ENCODE measurements at places on chromosomes 5 and 9. TPM values are rescaled to one million over a fixed set of nuclear protein-coding genes. Genes with fewer than 3 reads are reported as not detected.

GRCh38 chr5:3139499-3139931 is 388.0 kb upstream of the IRX2 start:
- H3K27me3 ChIP-seq: no peaks in the 10 kb centered on the region
- H3K27ac ChIP-seq: no peak overlapping the region
- DNase-seq: no peak
- no peaks in the 10 kb centered on the region for H3K36me3 ChIP-seq

- peaks cover 26% of the 10 kb centered on the region for H3K36me3 ChIP-seq
- H3K4me1 ChIP-seq: peaks cover 58% of the 10 kb centered on the region
- H3K27ac ChIP-seq: peak overlapping the region; percentile 72
- H3K4me3 ChIP-seq: no peak overlapping the region
- no peaks in the 10 kb centered on the region for H3K27me3 ChIP-seq
These were observed 283.6 kb downstream of the NR3C1 start for GRCh38 chr5:143119881-143120341.

Gene IL13
- 830 TPM for total RNA-seq

- H3K27me3 ChIP-seq: peaks cover 23% of the 10 kb centered on the region
- H3K36me3 ChIP-seq: no peaks in the 10 kb centered on the region
- no peaks in the 10 kb centered on the region for H3K4me1 ChIP-seq
- H3K4me3 ChIP-seq: no peak within 1 kb of the TSS
These were observed at the start of gene OR2V1 for GRCh38 chr5:181130832-181131496. TSS of gene OR2V1 (minus strand) at chr5:181131169. CDS start at chr5:181125304, 5,865 bp downstream.

GRCh38 chr5:83306572-83307241 is 164.8 kb upstream of the VCAN start:
- peaks cover 6% of the 10 kb centered on the region for H3K4me1 ChIP-seq
- no peak overlapping the region for H3K4me3 ChIP-seq
- peak; percentile 9 for DNase-seq
- H3K27me3 ChIP-seq: no peaks in the 10 kb centered on the region

- H3K27ac ChIP-seq: no peak overlapping the region
- no peak for DNase-seq
- no peaks in the 10 kb centered on the region for H3K36me3 ChIP-seq
These were observed 46.5 kb upstream of the SYNPO start for GRCh38 chr5:150593996-150594395.

Gene SAXO1
- not detected for total RNA-seq

DNA sequence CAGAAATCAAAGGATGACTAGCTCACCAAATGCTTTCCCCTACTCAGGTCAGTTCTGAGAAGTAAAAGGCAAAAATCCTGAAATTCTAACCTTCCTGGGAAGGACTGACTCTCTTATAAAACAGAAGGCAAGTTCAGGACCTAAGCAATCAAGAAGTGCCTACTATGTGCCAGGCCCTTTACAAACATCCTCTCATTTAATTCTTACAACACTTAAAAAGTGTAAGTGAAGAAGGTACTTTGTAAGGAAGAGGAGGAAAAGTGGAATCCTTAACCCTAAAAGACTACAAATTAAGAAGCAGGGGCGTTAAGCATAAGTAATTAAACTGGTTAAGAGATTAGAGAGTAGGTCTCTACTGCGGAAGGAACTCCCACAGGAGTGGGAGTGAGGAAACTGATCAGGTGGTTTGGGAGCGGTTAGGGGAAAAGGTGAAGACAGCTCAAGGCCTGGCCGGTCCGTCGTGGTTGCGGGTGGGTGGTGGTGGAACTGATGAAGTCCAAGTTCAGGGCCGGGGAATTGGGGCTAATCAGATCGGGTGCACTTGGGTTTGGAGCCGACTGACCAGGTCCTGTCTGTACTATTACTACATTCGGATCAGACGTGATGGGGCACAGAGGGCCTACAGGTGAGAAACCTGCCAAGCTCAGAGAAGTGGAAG is 839 bp downstream of the MED27 start:
- no peak for DNase-seq
- H3K27me3 ChIP-seq: no peaks in the 10 kb centered on the region
- H3K4me3 ChIP-seq: peak overlapping the region; percentile 97
- H3K36me3 ChIP-seq: peaks cover 27% of the 10 kb centered on the region

DNA sequence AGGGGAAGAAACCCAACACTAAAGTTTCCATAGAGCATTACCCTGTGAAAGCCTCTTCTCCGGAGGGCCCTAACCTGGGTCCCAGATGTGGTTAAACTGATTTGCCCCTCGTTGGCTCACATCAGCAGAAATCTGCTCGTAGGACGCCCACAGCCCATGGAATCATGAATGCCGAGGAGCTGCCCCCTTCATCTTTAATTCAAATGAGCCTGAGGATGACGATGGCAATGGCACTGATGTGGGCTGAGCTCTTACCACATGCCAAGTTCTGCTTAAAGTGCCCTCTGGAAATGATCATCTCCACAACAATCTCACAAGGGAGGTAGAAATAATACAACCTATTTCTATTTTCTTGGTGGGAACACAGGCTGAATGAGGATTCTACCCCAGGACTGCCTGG is 183.3 kb downstream of the FSTL4 start:
- no peaks in the 10 kb centered on the region for H3K4me1 ChIP-seq
- H3K36me3 ChIP-seq: no peaks in the 10 kb centered on the region
- no peak overlapping the region for H3K4me3 ChIP-seq
- H3K27me3 ChIP-seq: peaks cover 29% of the 10 kb centered on the region
- H3K27ac ChIP-seq: no peak overlapping the region
- no peak for DNase-seq

Gene ZNF454
- not detected for total RNA-seq

- H3K4me1 ChIP-seq: peaks cover 18% of the 10 kb centered on the region
- no peak for DNase-seq
- H3K4me3 ChIP-seq: no peak overlapping the region
- H3K27me3 ChIP-seq: no peaks in the 10 kb centered on the region
- no peak overlapping the region for H3K27ac ChIP-seq
These were observed 120.9 kb downstream of the SSBP2 start for GRCh38 chr5:81629986-81630385.

Gene NRG2
- total RNA-seq: not detected

Gene MEIKIN
- total RNA-seq: not detected

DNA sequence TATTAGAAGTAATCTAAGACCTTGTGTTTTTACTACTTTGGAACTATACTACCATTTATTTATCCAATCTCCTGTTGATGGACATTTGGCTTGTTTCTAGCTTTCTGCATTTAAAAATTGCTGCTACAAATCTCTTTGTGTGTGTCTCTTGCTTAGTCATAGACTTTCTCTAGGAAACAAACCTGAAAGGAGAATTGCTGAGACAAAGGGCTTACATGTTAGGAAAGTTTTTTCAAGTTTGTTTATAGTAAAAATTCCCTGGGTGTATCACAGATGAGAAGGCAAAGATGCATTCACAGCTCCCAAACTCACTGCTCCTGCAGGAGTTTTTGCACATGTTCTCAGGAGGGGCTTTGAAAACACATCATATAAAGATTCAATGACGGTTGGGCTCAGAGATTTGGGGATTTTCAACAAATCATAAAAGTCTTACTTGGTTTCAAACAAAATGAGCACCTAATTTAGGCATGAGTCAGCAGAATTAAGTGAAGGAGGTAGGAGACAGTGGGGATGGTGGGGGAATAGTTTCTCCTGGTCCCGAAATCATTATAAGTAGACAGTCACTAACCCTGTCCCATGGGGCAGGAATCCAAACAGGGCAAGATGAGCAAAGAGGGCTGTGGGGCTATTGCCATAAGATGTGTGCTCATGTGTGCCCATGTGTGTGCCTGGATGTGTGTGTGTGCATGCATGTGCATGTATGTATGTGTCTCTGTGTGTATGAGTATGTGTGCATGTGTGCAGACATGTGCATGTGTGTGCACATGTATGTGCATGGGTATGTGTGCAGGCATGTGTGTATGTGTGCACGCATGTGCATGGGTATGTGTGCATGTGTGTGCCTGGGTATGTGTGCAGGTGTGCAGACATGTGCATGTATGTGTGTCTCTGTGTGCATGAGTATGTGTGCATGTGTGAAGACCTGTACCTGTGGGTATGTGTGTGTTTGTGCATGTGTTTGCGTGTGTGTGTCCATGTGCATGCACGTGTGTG is 43.4 kb upstream of the S1PR3 start:
- H3K4me3 ChIP-seq: no peak overlapping the region
- peaks cover 28% of the 10 kb centered on the region for H3K4me1 ChIP-seq
- no peak overlapping the region for H3K27ac ChIP-seq
- peaks cover 15% of the 10 kb centered on the region for H3K27me3 ChIP-seq
- H3K36me3 ChIP-seq: no peaks in the 10 kb centered on the region

DNA sequence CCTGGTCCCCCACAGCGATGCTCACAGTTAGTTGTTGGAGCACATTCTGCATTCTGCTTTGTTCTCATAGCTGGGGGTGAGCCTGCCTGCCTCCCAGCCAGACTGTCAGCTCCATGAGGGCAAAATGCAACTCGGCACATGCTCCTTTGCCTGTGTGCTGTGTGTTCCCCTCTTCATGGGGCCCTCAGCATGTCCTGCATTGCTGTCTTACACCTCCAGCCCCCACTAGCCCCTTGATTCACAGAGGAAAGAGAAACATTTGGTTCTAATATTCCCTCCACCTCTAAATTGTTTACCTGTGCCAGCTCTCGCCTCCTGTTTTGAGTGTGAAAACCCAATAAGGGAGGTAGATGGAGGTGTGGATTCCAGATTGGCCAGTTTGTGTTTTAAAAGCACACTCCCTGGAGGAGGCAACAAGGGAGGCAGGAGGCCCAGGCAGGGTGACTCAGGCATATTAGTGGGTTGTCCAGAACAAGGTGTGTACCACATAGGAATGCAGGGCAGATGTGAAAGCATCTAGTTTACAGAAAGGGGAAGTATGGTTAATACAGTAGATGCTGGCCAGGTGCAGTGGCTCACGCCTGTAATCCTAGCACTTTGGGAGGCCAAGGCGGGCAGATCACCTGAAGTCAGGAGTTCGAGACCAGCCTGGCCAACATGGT is 224.6 kb downstream of the AGTPBP1 start:
- no peaks in the 10 kb centered on the region for H3K4me1 ChIP-seq
- H3K27me3 ChIP-seq: peaks cover 15% of the 10 kb centered on the region
- H3K36me3 ChIP-seq: no peaks in the 10 kb centered on the region
- DNase-seq: no peak
- no peak overlapping the region for H3K27ac ChIP-seq

DNA sequence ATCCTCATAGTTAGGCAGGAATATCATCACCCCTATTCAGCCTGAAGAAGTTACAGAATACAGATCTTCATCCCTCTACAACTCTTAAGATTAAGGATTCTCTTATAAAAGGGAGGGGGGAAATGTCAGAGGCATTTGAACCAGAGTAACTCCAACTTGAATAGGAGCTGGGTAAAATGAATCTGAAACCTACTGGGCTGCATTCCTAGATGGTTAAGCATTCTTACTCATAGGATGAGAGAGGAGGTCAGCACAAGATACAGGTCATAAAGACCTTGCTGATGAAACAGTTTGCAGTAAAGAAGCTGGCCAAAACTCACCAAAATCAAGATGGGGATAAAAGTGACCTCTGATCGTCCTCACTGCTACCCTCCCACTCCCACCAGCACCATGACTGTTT is 14.4 kb downstream of the FREM1 start:
- no peak overlapping the region for H3K4me3 ChIP-seq
- no peak overlapping the region for H3K27ac ChIP-seq
- DNase-seq: no peak

Gene TLX3
- not detected for total RNA-seq

DNA sequence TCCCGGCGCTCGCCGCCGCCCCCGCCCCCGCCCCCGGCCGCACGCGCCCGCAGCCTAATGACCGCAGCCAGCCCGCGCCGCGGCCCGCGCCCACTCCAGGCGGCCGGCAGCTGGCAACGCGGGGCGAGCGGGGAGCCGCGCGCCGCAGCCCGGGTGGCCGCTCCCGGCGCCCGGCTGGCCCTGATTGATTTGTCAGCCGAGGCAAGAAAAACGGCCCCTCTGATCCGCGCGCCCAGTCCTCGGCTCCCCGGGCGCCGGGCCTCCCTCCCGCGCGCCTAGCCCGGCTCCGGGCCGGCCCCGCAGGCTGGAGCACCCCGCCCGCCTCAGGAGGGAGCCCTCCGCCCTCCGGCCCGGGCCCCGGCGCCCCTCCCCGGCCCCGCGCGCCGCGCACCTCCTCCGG is 11.9 kb upstream of the LHX2 start:
- DNase-seq: no peak
- H3K4me3 ChIP-seq: no peak overlapping the region
- H3K36me3 ChIP-seq: peaks cover 4% of the 10 kb centered on the region
- peaks cover 20% of the 10 kb centered on the region for H3K4me1 ChIP-seq

Gene ELAVL2
- total RNA-seq: not detected

DNA sequence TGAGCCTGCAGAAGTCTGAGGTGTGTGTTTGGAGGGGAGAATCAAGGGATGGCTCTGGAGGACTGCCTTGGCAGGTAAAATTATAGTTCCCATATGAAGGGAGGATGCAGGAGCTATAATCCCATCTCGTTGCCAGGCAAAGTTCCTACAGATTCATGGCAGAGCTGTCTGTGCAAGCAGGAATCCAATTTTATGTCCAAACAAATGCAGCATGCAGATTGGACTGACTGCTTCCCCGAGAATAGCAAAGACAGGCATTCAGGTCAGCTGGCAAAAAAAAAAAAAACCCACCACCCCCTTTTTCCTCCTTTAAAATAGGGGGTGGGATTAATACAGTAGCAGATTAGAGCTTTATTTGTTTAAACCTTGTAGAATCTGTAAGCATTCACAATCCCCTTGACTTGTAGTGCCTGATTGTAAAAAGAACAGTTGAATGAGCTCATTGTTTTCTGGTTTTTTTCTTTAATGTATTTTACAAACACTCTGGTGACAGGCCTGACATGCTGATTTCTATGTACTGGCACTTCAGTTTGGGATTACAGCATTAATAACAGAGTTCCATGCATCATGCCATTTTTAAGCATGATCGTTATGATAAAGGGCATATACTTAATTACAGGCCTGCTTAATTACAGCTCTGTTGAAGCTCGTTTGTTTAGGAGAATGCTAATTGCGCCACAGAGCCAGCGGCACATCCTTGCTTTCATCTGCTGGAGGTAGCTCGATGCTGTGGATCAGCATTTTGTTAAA is 141.4 kb upstream of the LMX1B start:
- peaks cover 62% of the 10 kb centered on the region for H3K27me3 ChIP-seq
- no peak overlapping the region for H3K27ac ChIP-seq
- peaks cover 3% of the 10 kb centered on the region for H3K36me3 ChIP-seq
- no peak overlapping the region for H3K4me3 ChIP-seq

- H3K27ac ChIP-seq: no peak overlapping the region
- DNase-seq: no peak
- peaks cover 2% of the 10 kb centered on the region for H3K4me1 ChIP-seq
- no peaks in the 10 kb centered on the region for H3K36me3 ChIP-seq
- peaks cover 3% of the 10 kb centered on the region for H3K27me3 ChIP-seq
These were observed 303.4 kb downstream of the ADGRV1 start for GRCh38 chr5:90861843-90862586.

DNA sequence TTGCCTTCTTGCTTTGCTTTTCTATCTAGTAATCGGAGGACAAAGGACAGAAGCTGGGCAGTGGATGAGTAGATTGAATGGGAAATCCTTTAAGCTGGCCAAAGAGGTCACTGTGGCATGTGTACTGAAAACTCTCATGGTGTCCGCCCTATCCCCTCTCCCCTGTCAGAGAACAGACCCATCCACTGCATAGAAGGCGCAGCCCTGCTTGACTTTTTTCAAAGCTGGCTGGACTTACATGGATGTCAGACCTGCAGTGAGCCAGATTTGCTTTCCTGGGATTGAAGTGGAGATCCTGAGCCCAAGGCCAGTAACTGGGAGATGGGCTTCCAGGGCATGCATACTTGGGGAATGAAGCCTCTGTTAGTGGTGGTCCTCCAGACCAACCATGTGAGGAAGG is 329.5 kb downstream of the TRPM3 start:
- H3K36me3 ChIP-seq: no peaks in the 10 kb centered on the region
- H3K27ac ChIP-seq: no peak overlapping the region
- H3K27me3 ChIP-seq: no peaks in the 10 kb centered on the region
- no peaks in the 10 kb centered on the region for H3K4me1 ChIP-seq
- H3K4me3 ChIP-seq: no peak overlapping the region
- no peak for DNase-seq

Gene PCDHA9
- not detected for total RNA-seq

Gene RASGRF2
- total RNA-seq: 19.4 TPM
